ENCODE measurements at places on chromosomes 11 and 22.

DNA sequence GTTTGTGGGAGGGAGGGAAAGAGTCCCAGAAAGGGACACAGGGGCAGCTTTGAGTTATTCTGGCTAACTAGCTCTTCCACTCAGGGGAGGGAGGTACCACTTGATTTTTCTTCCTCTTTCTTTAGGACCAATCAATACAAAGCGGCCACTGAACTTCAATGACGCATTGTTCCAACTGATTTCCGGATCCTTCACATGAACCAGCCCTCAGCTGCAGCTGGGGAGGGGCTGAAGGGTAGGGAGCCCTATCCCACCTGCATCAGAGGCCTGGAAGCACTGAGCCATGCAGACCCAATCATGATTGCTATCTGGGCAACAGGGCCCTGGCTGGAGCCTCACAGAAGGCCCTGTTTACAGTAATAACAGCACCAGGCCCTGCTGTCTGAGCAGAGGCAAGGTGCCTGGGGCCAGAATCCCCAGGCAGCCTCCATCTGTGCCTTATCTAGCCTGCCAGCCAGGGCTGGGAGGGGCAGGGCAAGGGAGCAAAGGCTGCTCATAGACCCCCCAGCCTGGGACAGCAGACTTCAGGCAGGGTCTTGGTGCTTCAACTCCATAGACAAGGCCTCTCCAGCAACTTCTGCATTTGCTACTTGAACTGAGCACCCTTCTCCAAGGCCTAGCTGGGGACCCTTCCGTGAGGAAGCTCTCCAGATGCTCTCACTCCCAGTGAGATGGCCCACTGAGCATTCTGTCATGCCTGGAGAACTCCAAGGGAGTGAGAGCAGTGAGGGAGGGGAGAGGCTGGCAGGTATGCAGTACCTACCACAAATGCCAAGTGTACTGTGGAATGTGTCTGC is 22.5 kb downstream of the CLPB start:
- DNase-seq, result no peak

GRCh38 chr22:42960531-42961399 is 54.2 kb downstream of the PACSIN2 start:
- no peak for DNase-seq

GRCh38 chr11:57639321-57640067 is 10.2 kb downstream of the YPEL4 start:
- DNase-seq, result no peak

- no peak for DNase-seq
These were observed 744 bp downstream of the PACSIN3 start for GRCh38 chr11:47185305-47186075.

DNA sequence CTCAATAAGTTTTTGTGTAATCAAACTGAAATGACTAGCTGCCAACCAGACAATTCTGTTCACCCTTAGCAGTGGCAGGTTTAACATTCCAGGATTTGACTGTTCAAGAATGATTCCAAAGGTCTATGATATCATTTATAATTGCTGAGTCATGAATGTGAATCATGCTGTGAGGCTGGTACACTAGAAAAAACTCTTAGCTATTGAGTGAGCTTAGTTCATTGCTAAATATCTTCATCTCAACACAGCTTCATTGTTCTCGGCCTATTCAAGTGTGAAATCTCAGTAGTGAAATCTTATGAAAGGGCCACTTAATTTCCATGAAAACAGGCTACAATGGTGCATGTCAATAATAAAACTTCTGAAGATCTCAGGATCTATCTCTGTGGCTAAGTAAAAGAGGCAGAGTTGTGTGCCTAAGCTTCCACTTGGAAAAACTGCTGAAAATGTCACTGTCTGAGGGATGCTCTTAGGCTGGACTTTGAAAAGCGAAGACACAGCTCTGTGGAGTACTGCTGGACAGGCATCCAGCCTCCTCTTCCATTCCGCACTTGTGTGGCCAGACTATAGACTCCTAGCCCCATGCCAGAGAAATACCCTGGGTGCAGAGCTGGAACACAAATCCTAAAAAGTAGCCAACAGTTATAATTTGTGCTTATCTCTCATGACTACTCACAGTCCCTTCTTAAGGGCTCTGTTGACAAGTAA is 12.8 kb downstream of the AQP11 start:
- DNase-seq, result no peak

DNA sequence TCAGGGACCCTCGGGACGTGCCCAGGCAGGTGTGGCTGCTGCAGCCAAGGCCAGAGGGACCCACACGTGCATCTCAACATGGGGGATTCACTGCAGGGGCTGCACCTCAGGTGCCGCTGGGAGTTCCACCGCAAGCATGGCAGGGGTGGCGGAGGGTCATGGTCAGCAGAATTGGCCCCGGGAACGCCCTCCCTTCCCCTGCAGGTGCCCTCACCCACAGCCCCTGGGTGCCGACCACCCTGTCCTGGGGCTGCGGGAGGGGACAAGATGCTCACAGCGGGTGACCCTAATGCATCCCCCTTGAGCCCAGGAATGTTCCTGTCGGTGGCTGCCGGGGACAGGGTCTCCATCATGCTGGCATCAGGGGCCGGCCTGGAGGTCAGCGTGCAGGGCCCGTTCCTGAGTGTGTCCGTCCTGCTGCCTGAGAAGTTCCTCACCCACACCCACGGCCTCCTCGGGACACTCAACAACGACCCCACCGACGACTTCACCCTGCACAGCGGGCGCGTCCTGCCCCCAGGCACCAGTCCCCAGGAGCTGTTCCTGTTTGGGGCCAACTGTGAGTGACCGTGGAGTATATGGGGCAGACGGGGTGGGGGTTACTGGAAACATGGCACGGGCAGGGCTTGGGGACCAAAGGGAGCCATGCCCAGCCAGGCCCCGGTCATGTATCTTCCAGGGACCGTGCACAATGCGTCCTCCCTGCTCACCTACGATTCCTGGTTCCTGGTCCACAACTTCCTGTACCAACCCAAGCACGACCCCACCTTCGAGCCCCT is 5.8 kb downstream of the SUSD2 start:
- DNase-seq, result no peak

DNA sequence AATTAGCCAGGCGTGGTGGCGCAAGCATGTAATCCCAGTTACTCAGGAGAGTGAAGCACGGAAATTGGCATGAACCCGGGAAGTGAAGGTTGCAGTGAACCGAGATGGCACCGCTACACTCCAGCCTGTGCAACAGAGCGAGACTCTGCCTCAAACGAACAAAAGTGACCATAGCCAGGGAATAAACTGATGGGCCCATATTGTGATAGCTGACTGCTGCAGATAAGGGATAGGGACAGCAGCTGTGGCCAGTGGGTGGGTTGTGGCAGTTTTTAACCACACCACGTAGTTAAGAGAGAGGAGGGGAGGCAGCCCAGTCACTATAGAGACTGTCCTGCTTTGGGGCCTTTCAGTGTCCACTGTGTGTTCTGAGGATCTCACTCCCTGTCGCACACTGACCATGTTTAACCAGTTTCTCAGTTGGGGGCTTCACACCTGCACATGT is 58.9 kb downstream of the PISD start:
- no peak for DNase-seq

- no peak for DNase-seq
These were observed 960.0 kb upstream of the CNTN5 start for GRCh38 chr11:98060759-98061158.

DNA sequence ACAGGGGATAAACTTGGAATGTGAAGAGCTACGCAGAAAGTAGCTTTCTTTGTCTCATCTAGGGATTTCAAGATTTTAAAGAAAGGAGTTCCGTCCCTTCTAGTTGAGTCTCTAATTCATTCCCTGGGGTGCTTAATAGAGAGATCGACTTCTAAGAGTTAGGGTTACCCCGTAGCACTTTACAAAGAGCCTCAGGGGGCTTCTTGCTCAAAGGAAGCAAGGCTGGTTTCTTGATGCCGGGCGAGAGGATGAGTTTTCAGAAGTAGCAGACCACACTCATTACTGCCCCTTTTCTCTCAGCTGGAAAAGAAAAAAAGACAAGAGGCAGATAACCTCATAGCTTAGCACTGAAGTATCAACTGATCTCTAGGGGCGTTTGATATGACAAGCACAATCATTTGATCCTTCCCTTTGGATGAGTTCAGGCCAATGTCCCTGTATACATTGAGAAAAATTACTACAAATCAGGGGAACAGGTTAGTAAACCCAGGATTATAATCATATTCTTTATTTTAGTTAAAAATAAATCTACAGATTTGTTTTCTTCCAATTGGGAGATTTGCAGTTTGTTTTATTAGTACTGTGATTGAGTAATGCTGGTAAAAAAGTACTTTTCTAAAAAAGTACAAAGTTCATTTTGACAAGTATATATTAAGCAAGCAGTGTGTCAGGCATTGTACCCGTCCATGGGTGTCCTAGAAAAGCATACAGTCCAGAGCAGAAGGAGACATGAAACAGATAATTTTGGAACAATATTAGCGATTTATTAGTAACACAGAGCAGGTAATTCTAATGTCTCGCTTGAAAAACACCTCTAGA is 18.7 kb downstream of the ELMOD1 start:
- DNase-seq, result no peak

- no peak for DNase-seq
These were observed 14.9 kb downstream of the HEPHL1 start for GRCh38 chr11:94036096-94036495.

DNA sequence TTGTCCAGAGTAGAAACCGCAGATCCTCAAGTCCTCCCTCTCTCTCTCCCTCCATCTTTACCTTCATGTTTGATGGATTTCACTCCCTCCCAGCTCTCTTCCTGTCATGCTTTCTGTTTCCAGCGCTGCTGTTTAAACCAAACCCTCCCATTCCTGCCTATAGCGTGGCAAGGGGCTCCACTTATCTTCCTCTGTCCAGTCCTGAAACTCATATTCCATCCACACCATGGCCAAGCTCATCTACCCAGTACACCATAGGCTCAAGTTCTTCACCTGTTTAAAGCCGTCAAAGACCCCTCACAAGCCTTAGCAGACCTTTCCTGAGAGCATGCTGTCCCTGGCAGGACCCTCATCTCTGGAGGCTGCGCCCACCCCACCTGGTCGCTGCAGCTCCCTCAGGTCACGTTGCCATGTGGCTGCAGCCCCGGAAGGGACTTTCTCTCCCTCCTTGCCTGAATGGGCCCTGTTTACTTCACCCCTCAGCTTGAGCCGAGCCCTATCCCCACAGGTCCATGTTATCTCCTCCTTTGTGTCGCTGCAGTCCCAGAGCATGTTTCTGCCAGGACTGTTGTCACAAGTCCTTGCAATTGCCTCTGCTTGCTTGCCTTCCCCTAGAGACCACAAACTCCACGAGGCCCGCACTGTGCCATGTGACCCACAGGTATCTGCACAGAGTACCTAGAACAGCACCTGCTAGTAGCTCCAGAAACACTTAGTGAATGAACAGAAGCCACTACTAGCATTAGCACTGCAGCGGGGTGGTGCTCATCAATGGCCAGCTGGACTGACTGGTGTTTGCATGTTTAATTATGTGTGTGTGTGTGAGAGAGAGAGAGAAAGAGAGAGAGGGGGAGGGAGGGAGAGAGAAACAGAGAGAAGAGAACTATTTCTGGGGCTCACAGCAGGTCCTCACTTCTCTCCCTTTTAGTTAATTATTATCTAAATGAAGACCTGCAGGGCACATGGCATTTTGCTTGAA is 149.4 kb upstream of the SNX19 start:
- no peak for DNase-seq

GRCh38 chr11:80365076-80365725 is 924.4 kb upstream of the TENM4 start:
- DNase-seq, result no peak

DNA sequence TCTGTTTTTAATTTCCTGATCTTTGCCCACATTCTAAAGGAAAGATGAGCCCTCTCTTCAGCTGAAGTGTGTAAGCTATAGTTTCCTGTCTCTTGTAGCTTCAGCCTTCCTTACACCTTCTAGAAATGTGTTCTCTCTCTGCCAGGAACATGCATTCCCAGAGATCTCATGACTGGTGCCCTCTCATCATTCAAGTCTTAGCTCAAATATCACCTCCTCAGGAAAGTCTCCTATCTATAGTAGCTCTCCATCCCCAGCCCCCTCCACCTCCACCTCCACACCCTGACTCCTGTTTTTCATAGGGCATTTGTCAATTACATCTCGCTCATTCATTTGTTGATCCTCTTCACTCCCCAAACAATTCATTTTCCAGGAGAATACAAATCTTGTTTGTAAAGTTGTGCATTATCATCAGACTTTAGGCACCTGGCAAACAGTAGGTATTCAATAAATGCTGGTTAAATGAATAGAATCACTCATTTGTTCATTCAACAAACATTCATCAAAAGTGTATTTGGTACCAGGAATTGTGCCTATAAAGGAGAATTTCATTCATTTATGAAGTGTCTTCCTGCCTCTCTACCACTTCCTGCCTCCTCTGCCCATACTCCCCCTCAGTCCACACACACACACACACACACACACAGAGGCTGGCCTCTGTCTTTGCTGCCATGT is 160.3 kb downstream of the BBOX1 start:
- DNase-seq, result no peak
